ENCODE measurements at places on chromosomes 12 and 14.

DNA sequence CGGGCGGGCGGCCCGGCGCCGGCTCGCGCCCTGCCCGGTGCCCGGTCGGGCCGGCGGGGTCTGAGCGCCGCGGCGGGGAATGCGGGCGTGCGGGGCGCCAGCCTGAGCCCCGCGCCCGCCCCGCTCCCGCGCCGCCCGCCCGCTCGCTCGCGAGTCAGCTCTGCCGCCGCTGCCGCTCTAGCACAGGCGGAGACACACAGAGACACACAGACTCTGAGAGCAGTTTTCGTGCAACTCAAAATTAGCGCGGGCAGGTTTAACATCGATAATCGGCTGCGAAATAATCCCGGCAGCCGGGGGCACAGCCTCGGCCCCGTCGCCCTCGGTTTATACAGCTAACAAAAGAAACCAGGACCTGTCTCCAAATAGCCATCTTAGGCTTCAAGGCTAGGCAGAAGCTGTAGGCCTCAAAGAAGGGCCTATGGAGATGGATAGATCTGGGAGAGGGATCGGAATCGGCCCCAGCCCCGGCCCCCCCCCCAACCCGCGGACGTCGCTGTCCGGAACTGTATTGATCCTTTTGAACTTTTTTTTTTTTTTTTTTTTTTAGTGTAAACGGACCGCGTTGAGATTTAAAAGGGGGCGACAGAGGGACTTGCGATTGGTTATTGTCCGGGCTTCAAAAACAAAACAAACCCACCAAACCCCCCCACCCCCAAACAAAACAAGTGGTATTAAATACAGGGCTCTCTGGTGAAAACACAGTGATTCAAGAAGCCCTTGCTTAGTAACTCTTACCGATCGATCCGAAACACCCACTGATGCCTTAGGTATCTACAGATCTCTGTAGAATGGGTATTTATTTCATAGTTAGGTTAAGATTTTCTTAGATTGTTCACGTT is 1.1 kb downstream of the ARID2 start:
- peak; percentile 61 for DNase-seq

DNA sequence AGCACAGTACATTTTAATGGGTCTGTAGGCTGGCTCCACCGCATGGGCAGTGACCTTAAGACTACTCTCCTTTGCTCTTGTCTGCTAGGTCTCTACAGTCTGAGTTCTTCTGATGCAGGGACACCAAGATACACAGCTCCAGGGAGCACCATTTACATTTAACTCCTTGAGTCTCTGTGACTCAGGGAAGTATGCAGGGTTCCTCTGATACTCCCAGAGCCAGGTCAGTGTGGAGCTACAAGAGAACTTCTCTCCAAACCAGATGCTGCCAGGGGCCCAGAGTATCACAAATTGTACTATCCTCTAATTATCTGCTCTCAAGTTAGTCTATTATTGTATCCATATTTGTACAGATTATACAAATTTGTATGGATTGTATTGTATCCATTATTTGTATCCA is 15.2 kb downstream of the ZFP36L1 start:
- DNase-seq: no peak

GRCh38 chr12:98437806-98438595 is 77.4 kb upstream of the TMPO start:
- no peak for DNase-seq

GRCh38 chr12:104935886-104936285 is 22.2 kb downstream of the SLC41A2 start:
- no peak for DNase-seq

GRCh38 chr12:50924131-50924438 is 28.3 kb upstream of the HIGD1C start:
- peak; percentile 58 for DNase-seq

GRCh38 chr12:50723865-50724264 is 40.0 kb upstream of the ATF1 start:
- no peak for DNase-seq

GRCh38 chr14:96461950-96462798 is 40.0 kb upstream of the PAPOLA start:
- DNase-seq: no peak
